ENCODE measurements at places on chromosomes 3 and 15. TPM values are rescaled to one million over a fixed set of nuclear protein-coding genes. Genes with fewer than 3 reads are reported as not detected.
A peak's percentile ranks its signal among the peaks of the same experiment; 100 is the strongest.

DNA sequence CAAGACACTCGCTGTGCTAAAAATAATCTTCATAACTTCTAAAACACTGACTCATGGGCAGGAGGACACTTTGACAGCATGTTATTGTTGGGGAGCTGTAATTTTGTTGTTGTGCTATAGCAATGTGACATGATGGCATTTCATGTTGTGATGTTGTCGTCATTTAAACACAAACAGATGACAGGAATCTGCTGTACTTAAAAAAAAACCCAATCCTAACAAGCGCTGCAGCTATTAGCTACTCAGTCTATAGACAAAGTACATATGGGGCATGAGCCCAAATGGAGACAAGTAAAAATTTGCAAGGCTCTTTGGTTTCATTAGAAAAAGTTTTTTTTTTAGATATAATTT, 828 bp upstream of the ATOSA start:
- H3K27me3 ChIP-seq = no peaks in the 10 kb centered on the region
- peak overlapping the region; percentile 86 for H3K4me3 ChIP-seq
- H3K36me3 ChIP-seq = peaks cover 5% of the 10 kb centered on the region
- H3K27ac ChIP-seq = no peak overlapping the region
- no peak for DNase-seq
- peaks cover 3% of the 10 kb centered on the region for H3K4me1 ChIP-seq

- no peak for DNase-seq
- H3K27ac ChIP-seq = no peak overlapping the region
- no peaks in the 10 kb centered on the region for H3K36me3 ChIP-seq
- H3K4me3 ChIP-seq = no peak overlapping the region
- peaks cover 7% of the 10 kb centered on the region for H3K27me3 ChIP-seq
- no peaks in the 10 kb centered on the region for H3K4me1 ChIP-seq
These were observed 202.7 kb upstream of the TOPAZ1 start for GRCh38 chr3:44039006-44039405.

GRCh38 chr15:43293432-43293831, 26.7 kb upstream of the TGM5 start:
- no peak overlapping the region for H3K27ac ChIP-seq
- no peaks in the 10 kb centered on the region for H3K4me1 ChIP-seq
- peaks cover 30% of the 10 kb centered on the region for H3K27me3 ChIP-seq
- no peaks in the 10 kb centered on the region for H3K36me3 ChIP-seq
- H3K4me3 ChIP-seq = no peak overlapping the region

DNA sequence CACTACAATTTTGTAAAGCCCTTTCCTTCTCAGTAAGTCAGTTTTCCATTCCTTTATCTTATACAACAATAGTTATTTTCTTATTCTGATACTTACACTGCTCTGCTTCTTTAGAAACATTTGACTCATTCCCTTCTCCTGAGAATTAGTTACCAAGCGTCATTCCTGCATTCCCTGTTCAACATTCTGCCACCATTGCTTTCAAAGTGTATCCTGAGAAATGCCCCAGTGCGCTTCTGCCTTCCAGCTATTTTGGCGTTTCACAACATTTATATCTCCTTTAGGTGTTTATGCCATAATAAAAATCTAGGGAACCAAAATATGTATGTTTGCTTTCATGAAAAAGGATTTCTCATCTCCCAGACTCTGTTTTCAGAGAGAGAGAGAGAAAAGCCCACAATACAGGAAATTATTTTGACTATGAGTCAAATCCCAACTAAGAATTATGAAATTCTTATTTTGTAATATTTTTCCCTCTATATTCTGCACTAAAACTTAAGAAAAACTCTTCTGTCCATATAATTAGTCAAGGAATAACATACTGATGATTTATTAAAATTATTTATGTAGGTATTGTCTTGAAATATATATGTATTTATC, 118.2 kb upstream of the RAP2B start:
- DNase-seq = no peak
- no peak overlapping the region for H3K27ac ChIP-seq
- H3K27me3 ChIP-seq = no peaks in the 10 kb centered on the region
- H3K36me3 ChIP-seq = no peaks in the 10 kb centered on the region
- no peaks in the 10 kb centered on the region for H3K4me1 ChIP-seq
- H3K4me3 ChIP-seq = no peak overlapping the region

GRCh38 chr3:110697961-110698360, 373.7 kb upstream of the NECTIN3 start:
- no peaks in the 10 kb centered on the region for H3K4me1 ChIP-seq
- H3K27ac ChIP-seq = no peak overlapping the region
- no peaks in the 10 kb centered on the region for H3K36me3 ChIP-seq
- H3K27me3 ChIP-seq = no peaks in the 10 kb centered on the region
- H3K4me3 ChIP-seq = no peak overlapping the region

DNA sequence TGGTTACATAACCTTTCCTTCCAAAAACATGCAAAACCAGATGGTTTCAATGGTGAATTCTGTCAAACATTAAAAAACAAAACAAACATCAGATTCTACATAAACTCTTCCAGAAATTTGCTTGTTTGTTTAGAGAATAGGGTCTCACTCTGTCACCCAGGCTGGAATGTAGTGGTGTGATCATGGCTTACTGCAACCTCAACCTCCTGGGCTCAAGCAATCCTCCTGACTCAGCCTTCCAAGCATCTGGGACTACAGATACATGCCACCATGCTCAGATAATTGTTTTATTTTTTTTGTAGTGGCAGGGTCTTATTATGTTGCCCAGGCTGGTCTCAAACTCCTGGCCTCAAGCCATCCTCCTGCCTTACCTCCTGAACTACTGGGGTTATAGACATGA, 36.1 kb downstream of the FBXL2 start:
- H3K36me3 ChIP-seq = peaks cover 5% of the 10 kb centered on the region
- H3K4me3 ChIP-seq = no peak overlapping the region
- H3K27ac ChIP-seq = no peak overlapping the region

GRCh38 chr3:126372413-126373145, 15.4 kb upstream of the KLF15 start:
- DNase-seq = no peak
- H3K36me3 ChIP-seq = no peaks in the 10 kb centered on the region
- H3K27me3 ChIP-seq = no peaks in the 10 kb centered on the region
- H3K4me3 ChIP-seq = no peak overlapping the region

- no peaks in the 10 kb centered on the region for H3K36me3 ChIP-seq
- H3K27me3 ChIP-seq = no peaks in the 10 kb centered on the region
- peak overlapping the region; percentile 93 for H3K27ac ChIP-seq
- no peak for DNase-seq
- no peak overlapping the region for H3K4me3 ChIP-seq
- peaks cover 53% of the 10 kb centered on the region for H3K4me1 ChIP-seq
These were observed 13.4 kb upstream of the RTP3 start for GRCh38 chr3:46484388-46484787.

GRCh38 chr15:99508311-99508645, 57.5 kb upstream of the MEF2A start:
- H3K36me3 ChIP-seq = no peaks in the 10 kb centered on the region
- no peak overlapping the region for H3K4me3 ChIP-seq
- peaks cover 2% of the 10 kb centered on the region for H3K27me3 ChIP-seq
- DNase-seq = no peak
- H3K27ac ChIP-seq = peak overlapping the region; percentile 5
- H3K4me1 ChIP-seq = peaks cover 3% of the 10 kb centered on the region

DNA sequence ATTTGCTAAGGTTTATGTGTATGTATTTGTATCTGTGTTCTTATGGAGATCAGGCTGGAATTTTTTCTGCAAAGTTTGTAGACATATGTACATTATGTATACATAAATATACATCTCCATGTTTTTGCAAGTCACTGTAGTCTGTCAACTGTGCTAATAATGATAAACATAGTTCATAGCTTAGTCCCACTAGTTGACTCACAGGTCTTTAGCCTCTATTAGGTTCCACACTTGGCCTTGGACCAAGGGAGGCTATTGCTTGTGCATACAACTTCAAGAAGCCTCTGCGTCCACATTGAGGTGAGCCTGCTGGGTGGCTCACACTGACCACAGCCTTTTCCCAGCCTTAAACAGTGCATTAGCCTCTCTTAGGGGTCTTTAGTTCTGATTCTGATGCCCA, 243.8 kb upstream of the PEX5L start:
- H3K4me1 ChIP-seq = no peaks in the 10 kb centered on the region
- H3K4me3 ChIP-seq = no peak overlapping the region
- no peak for DNase-seq

GRCh38 chr15:57415602-57416001, 39.3 kb downstream of the CGNL1 start:
- no peaks in the 10 kb centered on the region for H3K36me3 ChIP-seq
- no peak overlapping the region for H3K27ac ChIP-seq
- no peaks in the 10 kb centered on the region for H3K4me1 ChIP-seq

DNA sequence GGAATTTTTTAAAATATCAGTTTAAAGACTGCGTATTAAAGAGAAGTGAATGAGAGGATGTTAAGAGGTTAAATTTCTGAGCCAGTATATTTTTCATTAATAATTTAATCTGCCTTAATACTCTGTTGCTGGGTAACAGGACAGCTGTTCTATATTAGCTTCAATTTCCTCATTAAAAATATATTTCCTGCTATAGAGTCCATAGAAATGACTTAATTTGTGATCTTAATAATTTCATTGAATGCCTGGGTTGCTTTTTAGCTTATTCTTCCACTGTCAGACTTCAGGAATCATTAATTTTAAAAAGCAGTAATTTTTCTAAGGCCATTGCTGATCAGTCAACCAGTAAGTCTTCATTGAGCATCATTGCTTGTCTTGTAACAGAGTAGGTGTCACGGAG, 129.0 kb downstream of the THSD4 start:
- no peak overlapping the region for H3K27ac ChIP-seq
- no peaks in the 10 kb centered on the region for H3K27me3 ChIP-seq
- no peaks in the 10 kb centered on the region for H3K36me3 ChIP-seq
- no peak overlapping the region for H3K4me3 ChIP-seq
- no peak for DNase-seq
- H3K4me1 ChIP-seq = peaks cover 31% of the 10 kb centered on the region

GRCh38 chr3:56935811-56936210, 124.7 kb upstream of the SPATA12 start:
- H3K27me3 ChIP-seq = peaks cover 23% of the 10 kb centered on the region
- H3K36me3 ChIP-seq = no peaks in the 10 kb centered on the region
- no peaks in the 10 kb centered on the region for H3K4me1 ChIP-seq
- no peak for DNase-seq
- no peak overlapping the region for H3K27ac ChIP-seq

DNA sequence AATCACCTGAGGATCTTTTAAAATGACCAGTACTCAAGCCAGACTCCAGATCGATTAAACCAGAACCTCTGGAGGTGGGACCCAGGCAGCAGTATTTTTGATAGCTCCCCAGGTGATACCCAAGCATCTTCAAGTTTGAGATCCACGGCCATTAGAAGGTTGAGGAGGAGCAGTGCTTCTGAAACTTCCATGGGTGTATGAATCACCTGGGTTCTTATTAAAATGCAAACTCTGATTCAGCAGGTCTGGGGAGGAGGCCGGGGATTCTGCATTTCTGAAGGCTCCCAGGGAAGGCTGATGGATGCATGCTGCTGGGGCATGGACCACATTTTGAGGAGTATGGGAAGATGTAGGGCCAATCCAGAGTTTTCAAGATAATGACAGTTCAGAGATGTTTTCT, 55.4 kb downstream of the ATG7 start:
- no peak overlapping the region for H3K4me3 ChIP-seq
- DNase-seq = no peak
- H3K36me3 ChIP-seq = peaks cover 15% of the 10 kb centered on the region
- H3K4me1 ChIP-seq = no peaks in the 10 kb centered on the region
- no peaks in the 10 kb centered on the region for H3K27me3 ChIP-seq

DNA sequence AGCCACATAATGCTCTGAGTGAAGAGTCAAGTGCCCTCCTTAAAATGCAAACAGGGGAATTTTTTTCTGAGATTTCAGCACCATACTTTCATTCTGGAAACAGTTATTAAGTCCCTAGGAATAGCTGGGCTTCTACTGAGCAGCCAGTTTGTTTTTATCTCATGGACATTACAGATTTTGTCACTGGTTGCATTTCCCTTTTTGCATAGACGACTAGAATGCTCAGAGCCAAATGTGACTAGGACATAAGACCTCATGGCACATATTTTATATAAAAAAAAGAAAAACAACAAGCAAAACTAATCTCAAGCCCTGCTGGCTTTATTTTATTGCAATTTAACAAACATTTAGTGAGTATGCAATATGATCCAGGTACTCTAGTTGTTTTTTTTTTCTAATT, 112.7 kb upstream of the NANOGP8 start:
- DNase-seq = no peak
- no peaks in the 10 kb centered on the region for H3K36me3 ChIP-seq
- no peaks in the 10 kb centered on the region for H3K4me1 ChIP-seq
- H3K4me3 ChIP-seq = no peak overlapping the region
- H3K27ac ChIP-seq = no peak overlapping the region

- H3K27me3 ChIP-seq = no peaks in the 10 kb centered on the region
- H3K27ac ChIP-seq = no peak overlapping the region
- H3K4me1 ChIP-seq = no peaks in the 10 kb centered on the region
- peaks cover 81% of the 10 kb centered on the region for H3K36me3 ChIP-seq
These were observed 11.0 kb downstream of the STARD5 start for GRCh38 chr15:81312790-81313543.

DNA sequence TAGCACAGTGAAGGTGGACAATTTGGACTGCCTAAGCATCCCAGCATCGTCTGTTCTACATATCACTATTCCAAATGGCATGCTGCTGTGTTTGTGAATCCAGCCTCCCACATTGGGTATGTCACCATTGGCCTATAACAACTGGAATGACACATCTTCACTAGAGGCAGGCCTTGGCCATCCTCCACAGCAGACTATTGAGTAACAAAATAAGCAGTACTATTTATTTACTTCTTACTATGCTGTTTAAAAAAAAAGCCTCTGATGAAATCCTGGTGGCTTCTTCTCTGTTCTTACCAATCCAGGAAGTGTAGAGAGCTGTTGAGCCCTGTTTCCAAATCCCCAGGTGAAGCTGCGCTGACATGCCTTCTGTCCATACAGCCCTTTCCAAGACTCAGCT, 30.6 kb upstream of the CERS3 start:
- H3K27ac ChIP-seq = no peak overlapping the region
- no peak for DNase-seq
- no peaks in the 10 kb centered on the region for H3K36me3 ChIP-seq

Gene MST1
- 464 TPM for polyA plus RNA-seq

Gene SKOR1
- 0.28 TPM for polyA plus RNA-seq

Gene PLCL2
- polyA plus RNA-seq = 10.2 TPM

Gene PLSCR2
- polyA plus RNA-seq = 0.79 TPM

Gene CLRN1
- polyA plus RNA-seq = 8.7 TPM

Gene HCLS1
- polyA plus RNA-seq = 16.4 TPM

Gene AMT
- 42.3 TPM for polyA plus RNA-seq

Gene BOC
- 14.7 TPM for polyA plus RNA-seq

Gene TTC14
- 70.0 TPM for polyA plus RNA-seq

Gene NANOGP8
- polyA plus RNA-seq = 0.30 TPM

All from large intestine (tissue), 12 donors.